ENCODE measurements at places on chromosomes 5 and 9. TPM values are rescaled to one million over a fixed set of nuclear protein-coding genes. Genes with fewer than 3 reads are reported as not detected.

- DNase-seq = no peak
Measured at GRCh38 chr9:110887276-110887675, 151.0 kb downstream of the LPAR1 start.

DNA sequence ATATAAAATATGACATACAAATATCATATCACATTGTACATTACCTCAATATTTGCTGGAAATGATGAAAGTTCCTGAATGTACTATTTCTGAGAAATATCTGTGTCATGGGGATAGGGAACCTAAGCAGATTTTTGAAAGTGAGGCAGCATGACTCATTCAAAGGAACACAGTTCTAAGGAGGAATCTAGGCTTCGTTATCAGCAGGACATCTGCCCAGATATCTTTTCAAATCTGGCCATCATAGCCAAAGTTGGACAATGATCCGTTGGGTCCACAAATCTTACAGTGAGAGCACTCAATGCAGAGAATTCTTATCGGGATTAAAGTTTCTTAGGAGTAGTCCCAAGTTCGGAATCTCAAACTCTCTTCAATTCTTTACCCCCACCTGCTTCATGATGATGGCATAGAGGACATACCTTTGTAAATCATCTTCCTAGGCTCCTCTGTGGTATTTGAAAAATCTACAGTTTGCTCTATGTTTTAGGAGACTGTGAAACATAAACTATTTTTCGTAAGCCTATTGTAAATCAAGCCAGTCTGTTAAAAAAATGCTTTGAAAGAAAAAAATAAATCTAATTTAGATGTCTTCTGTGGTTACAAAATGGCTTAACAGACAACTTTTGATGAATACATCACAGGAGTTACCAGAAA is 29.4 kb upstream of the ALDH1A1 start:
- DNase-seq = no peak

The IRX4 gene
- total RNA-seq = not detected

The CDO1 gene
- total RNA-seq = 207 TPM

GRCh38 chr9:34380511-34381315 is 4.0 kb upstream of the MYORG start:
- peak; percentile 42 for DNase-seq

DNA sequence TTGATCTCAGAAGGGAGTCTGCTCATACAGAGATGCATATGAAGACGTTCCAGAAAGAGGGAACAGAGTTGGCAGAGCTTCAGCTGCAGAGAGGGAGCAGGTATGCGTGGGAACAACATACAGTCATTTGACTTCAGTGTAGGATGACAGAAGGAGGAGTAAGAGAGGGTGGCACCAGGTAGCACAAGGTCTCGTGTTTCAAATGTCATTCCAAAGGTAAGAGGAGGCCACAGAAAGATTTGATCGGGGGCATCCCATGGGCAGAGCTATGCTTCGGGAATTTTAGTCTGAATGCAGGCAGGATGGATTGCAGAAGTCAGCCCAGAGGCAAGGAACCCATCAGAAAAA is 367.1 kb downstream of the CDK5RAP2 start:
- no peak for DNase-seq

DNA sequence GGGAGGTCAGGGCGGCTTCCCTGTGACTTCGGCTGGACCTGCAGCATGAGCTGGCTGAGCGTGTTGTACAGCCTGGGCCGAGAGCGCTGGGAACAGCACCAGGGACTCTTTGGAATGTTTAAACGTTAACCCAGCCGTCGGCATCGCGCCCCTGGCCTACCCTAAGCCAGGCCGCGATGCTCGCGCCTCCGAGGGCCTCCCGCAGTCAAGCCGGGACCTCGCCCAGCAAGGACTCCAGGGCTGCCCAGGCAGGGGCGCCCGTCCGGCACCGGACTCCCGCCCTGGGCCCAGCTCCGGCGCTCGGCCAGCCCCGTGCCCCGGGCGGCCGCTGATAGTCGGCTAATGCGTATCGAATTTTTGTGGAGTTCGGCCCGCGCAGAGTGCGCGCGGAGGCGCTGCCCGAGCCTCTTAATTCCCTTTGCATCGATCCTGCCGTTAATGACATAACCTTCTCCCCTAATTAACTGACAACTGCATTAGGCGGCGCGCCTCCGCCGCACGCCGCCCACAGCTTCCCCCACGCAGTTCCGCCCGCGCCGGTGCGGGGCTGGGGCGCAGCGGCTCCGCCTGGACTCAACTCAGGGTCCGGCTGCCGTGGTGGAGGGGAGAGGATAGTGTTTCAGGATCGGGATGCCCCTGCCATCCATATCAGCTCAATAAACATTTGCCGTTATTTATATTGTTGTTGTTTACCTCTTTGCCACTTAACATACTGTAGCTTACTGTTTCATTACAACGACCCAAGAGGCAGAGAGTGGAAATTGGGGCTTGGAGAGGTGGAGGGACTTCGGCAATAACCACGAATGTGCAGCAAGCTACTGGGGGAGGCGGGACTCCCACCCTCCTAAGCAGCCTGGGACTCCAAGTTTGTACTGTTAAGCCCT is 28.8 kb upstream of the CDC23 start:
- no peak for DNase-seq

The FOXI1 gene
- not detected for total RNA-seq

- no peak for DNase-seq
Measured at GRCh38 chr9:19102181-19102630, 498 bp downstream of the HAUS6 start.

DNA sequence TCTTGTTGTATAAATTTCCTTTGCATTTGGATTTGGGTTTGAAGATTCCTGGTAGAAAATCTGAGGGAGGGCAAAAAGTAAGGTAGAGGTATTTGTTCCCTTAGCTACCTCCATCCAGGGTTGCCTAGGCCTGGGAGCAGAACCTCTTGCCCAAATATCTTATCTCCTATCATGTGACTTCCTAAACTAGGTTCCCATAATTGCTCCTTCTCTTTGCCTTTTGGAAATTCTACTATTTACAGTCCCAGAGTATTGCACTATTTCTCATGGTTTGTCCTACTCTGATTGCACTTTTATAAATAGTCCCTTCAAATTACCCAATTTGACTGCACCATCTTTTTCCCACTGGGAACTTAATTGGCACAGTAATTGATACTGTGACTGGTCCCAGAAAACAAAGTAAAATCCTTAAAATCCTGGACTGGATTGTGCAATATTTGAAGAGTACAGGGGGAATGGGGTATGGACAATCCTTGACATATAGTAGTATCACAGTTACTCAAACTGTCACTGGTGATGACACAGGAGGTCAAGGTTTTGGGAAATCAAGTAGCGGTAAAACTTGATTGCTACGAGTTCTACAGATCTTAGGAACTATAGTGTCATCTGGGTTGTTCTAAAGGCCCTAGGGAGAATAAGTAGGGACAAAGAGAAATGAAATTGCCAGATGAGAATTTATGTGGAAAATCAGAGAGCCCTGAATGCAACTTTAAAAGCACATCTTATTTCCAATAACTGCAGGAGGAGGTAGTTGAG is 31.5 kb upstream of the TMED7 start:
- no peak for DNase-seq

DNA sequence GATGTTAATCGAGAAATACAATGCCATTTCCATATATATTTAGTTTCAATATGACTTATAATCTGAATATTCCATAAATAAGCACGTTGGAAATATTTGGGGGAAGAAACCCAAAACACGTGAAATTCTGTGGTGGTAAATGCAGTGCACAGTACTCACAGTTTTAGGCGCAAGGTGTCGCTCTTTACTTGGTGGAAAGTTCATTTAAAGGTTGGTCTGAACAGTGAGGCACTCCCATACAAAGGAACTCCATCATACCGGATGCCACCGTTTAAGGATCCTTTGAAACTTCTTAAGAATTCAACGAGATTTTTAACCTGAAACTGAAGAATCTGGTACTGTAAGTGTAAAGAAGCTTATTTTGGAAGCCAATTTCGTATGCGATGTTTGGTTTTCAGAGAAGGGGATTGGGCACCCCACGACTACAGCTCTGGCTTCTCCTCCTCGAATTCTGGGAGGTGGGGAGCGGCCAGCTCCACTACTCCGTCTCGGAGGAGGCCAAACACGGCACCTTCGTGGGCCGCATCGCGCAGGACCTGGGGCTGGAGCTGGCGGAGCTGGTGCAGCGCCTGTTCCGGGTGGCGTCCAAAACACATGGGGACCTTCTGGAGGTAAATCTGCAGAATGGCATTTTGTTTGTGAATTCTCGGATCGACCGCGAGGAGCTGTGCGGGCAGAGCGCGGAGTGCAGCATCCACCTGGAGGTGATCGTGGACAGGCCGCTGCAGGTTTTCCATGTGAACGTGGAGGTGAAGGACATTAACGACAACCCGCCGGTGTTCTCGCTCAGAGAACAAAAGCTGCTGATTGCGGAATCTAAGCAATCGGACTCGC is at the start of gene PCDHA11:
Gene PCDHA11 (plus strand): TSS at position 237 of the 834 bp plus-strand sequence. CDS start 147 bp downstream, at position 384.
- no peak for DNase-seq

DNA sequence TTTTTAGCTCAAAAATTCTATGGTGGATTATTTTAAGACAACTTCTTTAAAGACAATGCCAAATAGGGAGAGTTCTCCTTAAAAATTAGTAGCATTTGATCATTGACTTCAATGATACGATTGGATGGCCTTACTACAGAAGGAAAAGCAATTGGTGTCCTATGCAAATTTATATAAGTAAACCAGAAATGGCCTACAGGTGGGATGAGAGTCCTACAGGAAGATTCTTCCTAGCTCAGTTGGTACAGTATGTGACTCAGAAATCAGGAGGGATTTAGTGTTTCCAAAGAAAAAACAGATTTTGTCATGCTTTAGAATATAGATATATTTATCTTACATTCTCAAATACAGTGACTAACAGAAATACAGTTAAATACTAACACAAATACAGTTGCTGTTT is 6.5 kb downstream of the ANKRA2 start:
- DNase-seq = no peak

The EGFLAM gene
- 103 TPM for total RNA-seq

The DOCK2 gene
- total RNA-seq = 35.5 TPM

GRCh38 chr5:10279925-10280720 is 27.6 kb downstream of the CMBL start:
- DNase-seq = no peak

DNA sequence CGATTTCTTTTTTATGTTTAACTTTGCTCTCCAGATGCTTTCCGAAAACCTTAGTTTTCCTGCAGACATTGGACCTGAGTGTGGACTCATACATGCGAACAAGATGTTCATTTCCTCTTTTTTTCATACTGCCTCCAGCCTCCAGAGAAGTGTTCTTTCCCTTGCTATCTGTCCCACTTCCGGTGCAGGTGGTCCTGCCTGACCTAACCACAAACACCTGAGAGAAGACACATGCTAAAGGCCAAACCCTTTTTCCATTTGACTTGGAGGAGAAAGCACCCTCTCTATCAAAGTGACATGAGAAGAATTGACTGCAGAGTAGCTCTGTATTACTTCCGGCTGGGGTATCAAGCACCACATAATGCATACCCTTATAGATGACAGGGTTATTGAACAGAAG is 334.0 kb downstream of the ARHGEF28 start:
- no peak for DNase-seq

GRCh38 chr9:137267933-137268355 is 9.6 kb upstream of the TOR4A start:
- DNase-seq = no peak

GRCh38 chr9:134913713-134914500 is 3.8 kb downstream of the FCN1 start:
- DNase-seq = no peak

DNA sequence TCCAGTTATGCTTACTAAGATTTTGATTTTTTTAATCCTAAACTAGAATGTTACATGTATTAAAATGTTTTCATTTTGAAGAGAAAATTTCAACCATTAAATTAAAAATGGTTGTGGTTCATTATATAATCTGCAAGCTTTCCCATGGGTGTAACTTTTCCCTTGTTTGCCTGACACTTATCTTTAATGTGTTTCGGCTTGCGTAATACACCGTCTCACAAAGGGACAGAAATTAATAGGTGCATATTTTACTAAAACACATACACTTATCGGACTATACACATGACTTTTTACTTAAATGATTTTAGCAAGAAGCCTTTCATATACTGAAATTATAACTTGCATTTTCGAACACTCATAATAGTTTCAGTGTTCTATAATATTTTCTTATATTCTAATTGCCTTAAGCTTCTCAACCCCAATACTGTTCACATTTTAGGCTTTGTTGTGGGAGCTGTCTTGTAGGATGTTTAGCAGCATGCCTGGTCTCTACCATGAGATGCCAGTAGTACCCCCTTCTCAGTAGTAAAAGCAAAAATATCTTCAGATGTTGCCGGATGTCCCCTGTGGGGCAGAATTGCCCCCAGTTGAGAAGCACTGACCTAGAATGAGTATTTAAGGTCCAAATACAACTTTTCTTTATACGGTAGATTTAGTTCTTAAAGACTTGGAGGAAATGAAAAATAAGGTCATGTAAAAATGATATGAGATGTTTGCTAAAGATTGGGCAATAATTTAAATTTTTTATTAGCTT is 28.6 kb downstream of the UGCG start:
- no peak for DNase-seq

GRCh38 chr9:72565535-72565934 is 44.1 kb downstream of the TMC1 start:
- no peak for DNase-seq

The RECK gene
- 21.6 TPM for total RNA-seq

DNA sequence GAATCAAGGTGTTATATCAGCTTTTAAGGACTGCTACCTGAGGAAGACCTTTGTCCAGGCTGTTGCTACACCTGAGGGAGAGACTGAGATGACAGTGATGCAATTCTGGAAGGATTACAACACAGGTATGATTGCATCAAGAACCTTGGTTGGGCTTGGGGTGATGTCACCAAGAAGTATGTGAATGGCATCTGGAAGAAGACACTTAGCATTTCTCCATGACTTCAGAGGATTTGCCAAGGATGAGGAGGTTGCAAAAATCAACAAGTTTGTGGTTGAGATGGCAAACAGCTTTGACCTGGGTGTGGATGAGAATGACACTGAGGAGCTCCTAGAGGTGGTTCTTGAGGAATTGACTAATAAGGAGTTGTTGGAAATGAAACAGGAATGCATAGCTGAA is 67.9 kb upstream of the PANK3 start:
- no peak for DNase-seq

DNA sequence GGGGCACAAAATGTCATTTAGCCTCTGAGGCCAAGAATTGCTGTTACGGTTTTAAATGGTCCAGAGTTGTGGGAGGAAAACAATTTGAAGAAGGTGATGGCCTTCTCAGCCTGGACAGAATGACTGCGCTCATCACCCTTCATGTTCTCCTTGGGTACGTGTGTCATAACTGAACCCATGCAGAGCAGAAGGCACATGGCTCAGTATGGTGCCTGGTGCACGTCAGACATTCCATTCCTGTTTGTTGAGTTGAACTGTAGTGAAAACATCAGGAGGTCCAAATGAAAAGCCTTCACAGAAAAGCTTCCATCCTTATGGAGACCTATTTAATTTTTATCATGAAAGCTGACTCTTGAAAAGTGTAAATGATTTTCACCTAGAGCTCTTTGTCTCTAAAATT is 133.2 kb downstream of the CFAP90 start:
- DNase-seq = no peak

The SH3RF2 gene
- 1.1 TPM for total RNA-seq

DNA sequence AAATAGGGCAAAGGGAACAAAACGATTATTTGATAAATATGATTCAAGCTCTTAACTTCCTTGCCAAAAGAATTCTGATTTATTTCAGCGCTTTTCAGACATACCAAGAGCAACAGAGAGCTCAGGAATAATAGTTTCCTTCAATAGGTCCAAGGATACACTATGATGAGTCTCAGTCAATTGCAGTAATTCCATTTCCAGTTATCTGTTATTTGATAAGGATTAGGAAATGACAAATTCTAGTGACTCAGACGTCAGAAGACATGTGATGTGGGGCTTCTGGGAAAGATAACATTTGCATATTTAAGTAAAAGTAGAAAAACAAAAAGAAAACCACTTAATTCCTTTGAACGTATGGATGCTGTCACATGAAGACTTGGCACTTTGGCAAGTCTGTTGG is 1250.8 kb upstream of the CDH18 start:
- DNase-seq = no peak

GRCh38 chr9:107805201-107805600 is 315.6 kb upstream of the KLF4 start:
- DNase-seq = no peak
